Kidney glomerular epithelial cell (primary cell): ENCODE measurements at places on chromosomes 11 and 22.

GRCh38 chr11:4480577-4481239 lies 1.7 kb upstream of the OR52K1 start:
- peak; percentile 22 for DNase-seq

DNA sequence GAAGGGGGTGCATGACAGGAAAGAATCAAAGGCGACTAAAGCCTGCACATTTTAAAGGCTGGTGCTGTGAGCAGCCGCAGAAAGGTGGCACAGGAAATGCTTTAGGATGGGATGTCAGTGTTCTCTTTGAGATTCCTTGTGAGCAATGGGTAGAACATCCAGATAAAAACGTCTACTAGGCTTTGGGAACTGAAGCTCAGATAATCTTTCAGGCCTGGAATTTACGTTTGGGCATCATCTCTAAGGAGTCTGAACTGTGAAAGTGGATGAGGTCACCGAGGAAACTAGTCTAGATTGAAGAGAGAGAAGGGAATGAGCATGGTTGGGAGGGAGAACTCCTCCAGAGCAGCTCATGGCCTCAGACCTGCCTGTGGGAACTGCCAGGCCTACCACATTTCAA lies 65.7 kb downstream of the FLI1 start:
- peak; percentile 13 for DNase-seq

- peak; percentile 6 for DNase-seq
Measured at GRCh38 chr11:83007909-83008580, 63.7 kb downstream of the RAB30 start.

DNA sequence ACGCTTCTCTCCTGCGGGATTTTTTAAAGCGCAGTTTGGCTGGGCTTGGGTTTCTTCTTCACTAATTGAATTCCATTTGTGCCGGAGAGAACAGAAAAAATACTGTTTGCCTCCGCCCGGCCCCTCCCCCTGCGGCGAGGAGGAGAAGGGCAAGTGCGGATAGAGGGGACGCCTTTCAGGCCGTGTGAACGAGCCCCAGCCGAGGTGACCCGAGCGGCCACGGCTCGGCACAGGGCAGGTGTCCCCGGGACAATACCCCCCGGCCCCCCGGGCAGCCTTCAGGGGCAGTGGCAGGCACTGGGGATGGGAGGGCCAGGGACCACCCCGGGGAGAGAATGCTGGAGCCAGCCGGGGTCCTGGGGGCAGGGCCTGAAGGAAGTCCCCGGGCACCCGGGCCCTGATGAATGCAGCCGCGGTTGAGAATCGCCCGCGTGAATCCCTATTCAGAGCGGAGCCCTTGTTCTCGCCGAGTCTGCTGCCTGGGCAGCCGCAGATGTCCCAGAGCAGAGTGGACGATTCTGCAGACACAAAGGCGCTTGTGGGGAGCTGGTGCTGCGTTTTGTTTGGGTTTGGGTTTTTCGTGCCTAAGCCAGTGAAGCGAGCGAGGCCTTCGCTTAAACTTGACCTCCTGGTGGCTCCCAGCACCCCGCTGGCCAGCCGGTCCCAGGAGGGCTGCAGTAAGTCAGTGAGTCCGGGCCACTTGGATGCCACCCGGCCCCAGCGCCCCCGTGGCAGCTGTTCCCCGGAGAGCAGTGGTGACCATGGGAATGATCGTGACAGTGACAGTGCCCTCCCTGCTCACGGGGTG lies 96.0 kb downstream of the WNT7B start:
- DNase-seq = no peak

DNA sequence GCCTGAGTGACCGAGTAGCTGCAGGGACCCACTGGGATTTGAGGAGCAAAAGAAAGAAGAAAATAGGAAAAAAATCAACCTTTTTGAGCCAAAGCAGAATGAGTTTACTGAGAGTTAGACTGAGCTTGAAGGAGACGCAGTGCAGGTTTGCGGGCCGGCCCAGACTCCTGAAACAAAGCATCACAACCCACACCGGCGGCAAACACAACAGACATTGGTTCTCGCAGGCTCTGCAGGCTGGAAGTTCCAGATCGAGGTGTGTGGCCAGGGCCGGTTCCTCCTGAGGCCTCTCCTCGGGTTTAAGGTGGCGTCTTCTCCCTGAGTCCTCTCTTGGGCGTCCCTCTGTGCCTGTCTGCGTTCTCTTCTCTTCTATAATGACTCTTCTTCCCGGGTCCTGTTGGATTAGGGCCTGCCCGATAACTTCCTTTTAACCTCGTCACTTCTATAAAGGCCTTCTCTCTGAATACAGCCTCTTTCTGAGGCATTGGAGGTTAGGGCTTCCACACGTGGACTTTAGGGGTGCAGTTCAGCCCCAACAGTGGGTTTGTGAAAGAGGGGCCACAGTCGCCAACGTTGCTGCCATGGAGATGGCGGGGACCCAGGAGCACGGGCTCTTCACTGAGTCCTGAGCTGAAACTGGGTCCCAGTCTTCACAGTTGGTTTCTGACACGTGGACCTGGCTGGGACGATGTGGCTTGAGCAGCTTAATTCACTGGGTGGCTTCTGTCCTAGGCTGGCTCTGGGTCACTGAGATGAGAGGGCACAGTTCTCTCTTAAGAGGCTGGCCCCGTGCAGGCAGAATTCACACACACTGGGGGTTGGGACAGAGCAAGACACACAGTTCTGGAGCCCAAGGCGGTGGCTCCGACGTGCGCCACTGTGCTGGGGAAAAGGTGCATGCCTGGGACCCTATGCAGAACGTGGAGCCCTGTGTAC lies 1047.7 kb downstream of the BRD1 start:
- DNase-seq = no peak

- no peak for DNase-seq
Measured at GRCh38 chr11:82930229-82930628, 28.7 kb downstream of the DDIAS start.

GRCh38 chr22:49329636-49330035 lies 498.0 kb downstream of the BRD1 start:
- no peak for DNase-seq

DNA sequence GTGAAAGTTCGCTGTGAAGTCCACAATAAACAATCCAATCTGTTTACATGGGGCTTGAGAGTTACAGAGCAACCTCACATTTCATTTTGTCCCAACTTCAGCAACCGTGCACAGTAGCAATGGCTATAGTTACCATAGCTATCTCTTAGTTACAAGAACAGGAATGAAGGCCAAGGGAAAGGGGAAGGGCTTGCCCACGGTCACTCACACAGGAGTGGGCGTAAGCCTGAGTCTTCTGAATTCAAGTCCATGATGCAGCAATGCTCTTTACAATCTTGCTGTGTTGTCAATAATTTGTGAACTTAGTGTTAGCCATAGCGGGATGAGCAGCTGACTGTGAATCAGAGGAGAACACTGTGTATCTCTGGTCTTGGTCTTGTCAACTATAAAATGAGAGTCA lies 102.9 kb downstream of the ADAMTS15 start:
- no peak for DNase-seq

DNA sequence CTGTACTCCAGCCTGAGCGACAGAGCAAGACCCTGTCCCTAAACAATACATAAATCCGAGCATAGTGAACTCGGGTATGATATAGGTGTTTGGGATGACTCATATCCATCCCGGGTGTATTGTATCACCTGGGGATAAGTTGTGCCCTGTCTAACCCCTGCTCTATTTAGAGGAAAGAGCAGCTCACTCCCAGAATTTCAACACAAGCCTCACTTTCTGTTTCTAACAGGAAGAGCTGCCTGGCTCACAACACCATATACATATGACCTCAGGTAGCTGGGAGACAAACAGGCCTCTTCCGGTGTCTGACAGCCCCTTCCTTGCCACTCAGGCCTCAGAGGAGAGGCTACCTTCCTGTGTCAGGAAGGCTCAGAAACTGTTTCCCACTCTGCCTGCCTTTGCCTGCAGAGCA lies 9.9 kb upstream of the MICALL1 start:
- no peak for DNase-seq

DNA sequence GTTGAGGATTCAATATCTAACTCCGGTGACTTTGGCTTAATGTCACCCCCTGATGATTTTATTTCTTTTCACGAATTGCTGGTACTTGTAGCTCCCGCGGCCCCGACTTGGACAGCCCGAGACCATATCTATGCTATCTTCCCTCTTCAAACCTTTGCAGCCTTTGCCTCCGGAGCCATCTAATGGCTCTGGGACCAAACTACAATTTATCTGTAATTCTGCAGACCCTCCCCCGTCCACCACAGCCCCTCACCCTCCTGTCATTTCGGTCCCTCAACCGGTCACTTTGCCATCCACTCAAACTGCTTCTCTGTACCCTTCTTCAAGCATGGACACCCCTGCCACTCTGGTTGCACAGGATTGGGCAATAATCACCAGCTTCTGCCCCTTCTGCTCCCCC lies 25.7 kb upstream of the ALDH3B2 start:
- DNase-seq = no peak

GRCh38 chr22:23772315-23772648 lies 367 bp upstream of the MMP11 start:
- DNase-seq = no peak

- no peak for DNase-seq
Measured at GRCh38 chr11:110022548-110022947, 70.6 kb upstream of the ZC3H12C start.

GRCh38 chr22:30483169-30483568 lies 11.4 kb upstream of the SEC14L3 start:
- DNase-seq = no peak

- DNase-seq = no peak
Measured at GRCh38 chr11:105229257-105229656, 89.7 kb upstream of the CARD18 start.

GRCh38 chr22:26486394-26486793 lies 2.7 kb downstream of the SRRD start:
- DNase-seq = no peak

DNA sequence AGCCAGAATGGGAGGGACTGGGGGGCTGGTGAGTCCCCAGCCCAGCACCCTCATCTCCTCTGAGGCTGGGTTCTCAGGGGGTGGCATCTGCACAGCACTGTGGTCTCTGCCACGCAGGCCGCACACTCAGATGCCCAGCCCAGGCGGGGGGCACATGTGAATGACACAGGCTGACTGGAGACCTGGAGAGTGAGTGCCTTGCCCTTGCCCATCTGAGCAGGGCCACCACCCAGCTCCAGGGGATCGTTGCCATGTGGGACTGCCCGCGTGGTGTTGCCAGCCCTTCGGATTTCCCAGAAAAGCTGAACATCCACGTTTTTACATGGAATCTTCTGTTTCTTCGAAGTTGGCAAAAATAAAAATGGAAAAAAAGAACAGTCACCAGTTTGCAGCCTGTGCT lies 18.9 kb downstream of the PRDM11 start:
- no peak for DNase-seq

DNA sequence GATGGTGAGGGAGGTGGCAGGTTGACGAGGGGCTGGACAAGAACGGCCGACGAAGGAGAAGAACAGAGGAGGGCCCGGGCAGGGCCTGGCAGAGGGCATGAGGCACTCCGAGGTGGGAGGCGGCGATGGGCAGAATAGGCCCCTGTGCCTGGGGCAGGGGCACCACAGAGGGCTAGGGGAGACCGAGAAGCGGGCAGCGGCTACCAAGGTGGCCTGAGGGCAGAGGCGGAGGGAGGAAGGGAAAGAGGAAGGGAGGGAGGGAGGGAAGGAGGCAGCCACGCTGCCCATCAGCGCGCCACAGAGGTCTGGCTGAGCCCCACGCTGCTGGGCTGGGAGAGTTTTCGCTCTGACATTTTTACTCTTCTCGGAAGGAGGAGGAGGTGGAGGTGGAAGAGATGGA lies 11.3 kb downstream of the LSP1 start:
- DNase-seq = no peak

- DNase-seq = no peak
Measured at GRCh38 chr22:35349704-35350538, 31.0 kb upstream of the HMOX1 start.

DNA sequence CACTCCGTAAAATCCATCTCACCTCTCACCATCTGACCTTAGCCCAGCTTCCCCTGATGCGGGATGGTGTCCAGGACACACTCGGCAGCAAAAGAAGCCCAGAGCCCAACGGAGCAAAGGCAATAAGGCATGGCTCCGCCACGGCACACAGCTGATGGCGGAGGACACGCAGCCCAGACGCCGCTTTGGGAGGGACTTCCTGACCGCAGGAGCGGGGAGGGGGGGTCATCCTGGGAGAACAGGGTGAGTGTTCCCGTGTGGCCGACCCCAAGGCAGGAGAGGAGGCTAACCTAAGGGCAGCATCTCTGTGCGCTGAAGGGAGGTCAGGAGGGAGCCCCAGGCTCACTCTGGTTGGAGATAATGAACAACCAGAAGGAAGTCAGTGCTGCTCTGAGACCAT lies 71.3 kb downstream of the TRMU start:
- no peak for DNase-seq
